ENCODE measurements at places on chromosomes 7 and 10. TPM values are rescaled to one million over a fixed set of nuclear protein-coding genes. Genes with fewer than 3 reads are reported as not detected.

The PVRIG gene
- not detected for total RNA-seq

The SPDYE5 gene
- total RNA-seq, result not detected

The PLOD3 gene
- 58.8 TPM for total RNA-seq

The OGDH gene
- total RNA-seq, result 40.8 TPM

The CALCR gene
- total RNA-seq, result not detected

The MRPL43 gene
- total RNA-seq, result 76.3 TPM

The UCMA gene
- total RNA-seq, result not detected

The DLX6 gene
- total RNA-seq, result not detected

The VTI1A gene
- total RNA-seq, result 32.8 TPM

The ZNF853 gene
- 1.1 TPM for total RNA-seq

The NPS gene
- not detected for total RNA-seq

All from cardiac ventricle fibroblast (primary cell).